Right lung (tissue), 10 donors: ENCODE measurements at places on chromosomes 2 and 18. TPM values are rescaled to one million over a fixed set of nuclear protein-coding genes. Genes with fewer than 3 reads are reported as not detected.
A peak's percentile ranks its signal among the peaks of the same experiment; 100 is the strongest.

GRCh38 chr2:46135958-46136357 lies 161.2 kb upstream of the EPAS1 start:
- DNase-seq: peak; percentile 32

DNA sequence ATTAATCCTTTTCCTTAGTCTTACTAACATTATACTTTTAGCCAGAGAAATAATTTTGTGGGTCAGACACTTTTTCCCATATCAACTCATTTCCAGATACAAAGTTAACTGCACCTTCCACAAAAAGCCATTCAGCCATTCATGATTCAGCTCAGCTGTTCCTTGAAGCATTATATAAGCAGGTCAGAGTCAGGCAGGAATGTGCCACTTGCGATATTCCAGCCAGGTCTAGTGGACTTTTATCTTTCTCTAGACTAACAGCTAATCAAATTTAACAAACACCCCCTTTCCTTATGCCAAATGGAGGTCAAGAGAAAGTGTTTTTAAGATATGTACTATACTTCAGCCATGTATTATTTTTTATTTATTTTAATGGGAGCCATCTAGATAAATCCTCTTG lies 75.6 kb upstream of the EPB41L3 start:
- DNase-seq: no peak

DNA sequence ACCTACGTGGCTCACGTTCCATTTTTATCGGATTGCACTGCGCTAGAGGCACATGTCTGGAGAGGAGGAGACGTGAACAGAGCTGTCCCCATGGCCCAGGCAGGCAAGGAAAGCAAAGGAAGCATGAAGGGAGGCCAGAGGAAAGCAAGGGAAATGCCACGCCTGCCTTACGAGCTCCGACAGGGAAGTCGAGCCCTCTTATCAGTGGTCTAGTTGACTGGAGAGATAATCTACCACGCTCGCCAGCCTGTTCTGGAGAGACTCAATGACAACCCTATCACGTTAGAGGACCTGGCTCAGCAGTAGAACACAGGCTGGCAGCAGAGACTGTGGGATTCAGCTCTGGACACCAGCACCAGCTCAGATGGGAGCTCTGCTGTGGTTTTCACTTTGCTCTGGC lies 202.6 kb upstream of the ID2 start:
- DNase-seq: no peak

DNA sequence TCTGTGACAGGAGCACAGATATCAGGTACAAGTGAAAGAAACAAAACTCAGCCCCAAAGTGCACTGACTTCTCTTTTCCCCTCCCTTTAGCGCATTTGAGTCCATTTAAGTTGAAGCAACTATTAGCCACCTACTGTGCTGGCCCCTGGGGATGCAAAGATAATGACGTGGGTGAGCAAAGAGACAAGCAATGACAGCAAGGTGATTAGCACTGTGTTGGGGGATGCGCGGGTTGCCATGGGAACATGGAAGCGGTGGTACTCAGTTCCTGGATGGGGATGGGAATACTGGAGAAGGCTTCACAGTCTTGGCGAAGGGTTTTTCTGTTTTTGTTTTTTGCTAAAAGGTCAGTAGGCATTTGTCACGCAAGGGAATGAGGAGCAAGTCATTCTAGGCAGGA lies 205.8 kb downstream of the LDLRAD4 start:
- DNase-seq: no peak

DNA sequence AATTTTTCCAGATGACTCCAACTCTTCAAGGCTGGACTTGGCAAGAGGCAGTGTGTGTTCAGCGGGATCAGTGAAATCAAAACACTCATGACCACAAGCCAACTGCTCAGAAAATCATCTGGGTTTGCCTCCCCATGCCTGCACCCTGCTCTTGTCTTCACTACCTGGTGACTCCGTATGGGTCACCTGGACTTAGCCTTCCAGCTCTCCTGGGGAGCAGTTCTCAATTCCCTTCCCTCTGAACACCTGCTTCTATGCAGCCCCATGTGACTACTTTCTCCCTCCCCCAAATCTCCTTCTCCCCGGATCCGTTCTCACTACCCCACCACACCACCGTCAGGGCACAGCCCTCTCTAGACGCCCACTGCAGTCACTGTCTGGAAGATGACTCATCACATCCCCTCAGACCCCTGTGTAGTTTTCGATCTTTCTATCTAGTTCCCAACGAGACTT lies 130.2 kb upstream of the ID2 start:
- DNase-seq: no peak

- no peak for DNase-seq
Measured at GRCh38 chr18:8701546-8702118, 3.7 kb upstream of the MTCL1 start.

GRCh38 chr2:234556848-234557573 lies 60.1 kb upstream of the ARL4C start:
- DNase-seq: no peak

- DNase-seq: no peak
Measured at GRCh38 chr2:63622751-63623150, 34.0 kb downstream of the MDH1 start.

DNA sequence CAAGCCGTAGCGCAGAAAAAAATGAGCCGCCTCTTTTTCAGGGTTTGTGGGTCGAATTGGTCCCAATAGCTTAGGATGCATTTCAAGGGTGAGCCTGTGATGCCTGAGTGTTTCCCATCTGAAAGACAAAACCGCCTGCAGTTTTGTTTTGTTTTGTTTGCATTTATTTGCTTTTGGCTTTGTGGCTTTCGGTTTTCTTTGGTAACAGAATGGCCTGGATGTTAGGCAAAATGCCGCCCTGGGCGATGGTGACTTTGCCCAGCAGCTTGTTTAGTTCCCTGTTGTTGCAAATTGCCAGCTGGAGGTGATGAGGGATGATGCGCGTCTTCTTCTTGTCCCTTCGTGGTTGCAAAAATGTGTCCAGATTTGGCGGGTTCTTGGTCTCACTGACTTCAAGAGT lies 109.4 kb downstream of the LTBP1 start:
- DNase-seq: no peak

- no peak for DNase-seq
Measured at GRCh38 chr2:135999899-136000298, 14.5 kb upstream of the DARS1 start.

DNA sequence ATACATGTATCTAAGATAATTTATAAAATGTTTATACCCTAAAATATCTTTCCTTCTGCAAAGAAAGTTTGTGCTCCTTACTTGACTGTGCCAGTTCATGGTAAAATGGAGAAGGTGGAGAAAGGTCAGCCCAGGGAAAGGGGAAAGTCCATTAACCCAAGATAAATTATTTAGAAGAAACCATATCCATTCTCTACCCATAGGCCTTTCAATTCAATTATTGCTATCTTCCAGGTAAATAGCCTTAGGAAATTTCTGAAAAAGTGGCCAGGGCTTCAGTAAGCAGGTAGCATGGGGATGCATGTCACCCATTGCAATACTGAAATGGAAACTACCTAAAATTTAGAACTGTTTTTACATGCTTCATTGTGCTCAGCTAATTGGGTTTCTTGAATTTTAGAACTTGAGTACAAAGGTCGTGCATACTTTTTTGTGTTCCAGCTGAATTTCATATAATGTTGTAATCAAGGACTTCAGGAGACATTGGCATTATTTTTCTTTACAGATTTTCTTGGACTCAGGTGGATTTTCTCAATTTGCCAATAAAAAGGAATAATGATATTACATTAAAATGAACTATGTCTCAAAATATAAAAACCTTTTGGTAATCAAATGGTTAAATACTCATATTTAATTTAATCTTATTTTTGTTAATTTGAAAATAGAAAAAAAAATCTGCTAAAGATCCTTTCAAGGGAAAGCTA lies 124.9 kb downstream of the CSRNP3 start:
- no peak for DNase-seq

DNA sequence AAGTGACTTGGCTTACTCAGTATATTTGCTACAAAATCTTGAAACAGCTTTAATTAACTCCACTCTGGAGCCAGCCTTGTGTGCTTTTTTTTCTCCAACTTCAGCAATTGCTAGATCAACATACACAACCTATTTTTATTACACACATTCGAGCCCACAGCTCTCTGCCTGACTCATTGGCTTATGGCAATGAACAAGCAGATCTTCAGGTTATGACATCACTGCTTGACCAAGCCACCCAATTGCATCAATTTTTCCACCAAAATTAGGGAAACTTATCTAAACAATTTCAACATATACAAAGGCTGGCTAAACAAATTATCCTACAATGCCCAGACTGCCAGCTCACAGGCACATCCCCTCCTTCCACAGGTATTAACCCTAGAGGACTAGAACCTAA lies 39.6 kb upstream of the PDK1 start:
- DNase-seq: no peak

- DNase-seq: no peak
Measured at GRCh38 chr2:216845426-216845825, 14.4 kb downstream of the TNP1 start.

DNA sequence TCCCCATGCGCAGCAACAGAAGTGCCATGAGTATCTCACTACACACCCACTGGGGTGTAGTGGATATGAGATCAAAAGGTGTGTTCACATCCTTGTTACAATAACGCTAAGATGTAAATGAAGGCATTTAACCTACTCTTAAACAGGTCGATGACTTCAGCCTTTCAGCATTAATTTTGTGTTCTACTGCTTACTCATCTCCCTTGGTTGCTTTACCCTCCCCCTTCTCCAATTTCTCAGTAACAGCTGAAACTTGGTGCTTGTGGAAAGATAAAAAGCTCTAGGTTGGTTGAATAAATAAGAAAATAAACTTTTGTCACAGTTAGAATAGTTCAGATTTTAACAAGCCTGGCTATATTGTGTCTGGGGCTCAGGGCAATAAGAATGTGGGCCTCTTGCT lies 147.5 kb upstream of the SESTD1 start:
- no peak for DNase-seq

DNA sequence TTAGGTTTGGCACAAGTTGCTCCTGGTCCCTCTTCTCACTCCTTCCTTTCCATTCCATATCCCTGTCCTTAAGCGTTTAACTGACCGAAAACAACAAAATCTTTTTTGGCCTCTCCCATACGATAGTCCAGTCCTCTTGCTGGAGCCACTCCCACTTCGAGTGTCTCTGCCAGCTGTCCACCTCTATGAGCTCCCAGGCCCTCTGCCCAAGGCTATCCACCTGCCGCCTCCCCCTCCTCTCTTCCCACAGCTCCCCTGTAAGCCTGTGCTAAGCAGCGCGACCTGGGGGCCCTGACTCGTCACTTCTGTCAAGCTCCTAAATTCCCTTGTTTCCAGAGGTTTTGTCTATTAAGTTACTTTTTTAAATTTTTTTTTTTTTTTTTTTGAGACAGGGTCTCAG lies 47.0 kb upstream of the FOSL2 start:
- DNase-seq: no peak

DNA sequence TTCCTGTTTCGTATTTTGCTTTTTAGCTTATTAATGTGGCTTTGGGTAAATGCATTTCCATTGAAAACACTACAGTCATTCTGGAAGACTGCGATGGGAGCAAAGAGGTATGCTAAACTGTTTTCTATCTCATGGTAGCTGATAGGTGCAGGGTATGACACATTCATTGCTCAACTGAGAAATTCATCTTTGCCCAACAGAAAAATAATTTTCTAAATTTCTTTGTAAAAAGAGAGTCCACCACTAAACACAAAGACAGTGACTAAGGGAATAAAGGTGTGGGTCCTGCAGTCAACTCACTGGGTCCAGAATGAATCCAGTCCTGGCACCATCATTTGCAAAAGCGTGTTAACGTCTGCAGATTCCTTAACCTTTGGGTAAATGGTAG lies 19.9 kb downstream of the ERMN start:
- no peak for DNase-seq

GRCh38 chr2:9152975-9153642 lies 53.5 kb upstream of the ASAP2 start:
- no peak for DNase-seq

GRCh38 chr2:118849226-118850167 lies 2.0 kb upstream of the EN1 start:
- no peak for DNase-seq

Gene CD8B2
- polyA plus RNA-seq: 0.93 TPM

Gene COLEC11
- 7.2 TPM for polyA plus RNA-seq

Gene FSIP2
- 1.5 TPM for polyA plus RNA-seq

Gene VWA3B
- polyA plus RNA-seq: 3.0 TPM

Gene AKAIN1
- polyA plus RNA-seq: not detected

Gene MC4R
- 0.45 TPM for polyA plus RNA-seq

Gene FAP
- polyA plus RNA-seq: 51.6 TPM

Gene CHST9
- 3.3 TPM for polyA plus RNA-seq

Gene FAM237A
- not detected for polyA plus RNA-seq

Gene KIF1A
- 1.3 TPM for polyA plus RNA-seq
